Smooth muscle cell of the brain vasculature (primary cell): ENCODE measurements at places on chromosomes 1 and 21.

DNA sequence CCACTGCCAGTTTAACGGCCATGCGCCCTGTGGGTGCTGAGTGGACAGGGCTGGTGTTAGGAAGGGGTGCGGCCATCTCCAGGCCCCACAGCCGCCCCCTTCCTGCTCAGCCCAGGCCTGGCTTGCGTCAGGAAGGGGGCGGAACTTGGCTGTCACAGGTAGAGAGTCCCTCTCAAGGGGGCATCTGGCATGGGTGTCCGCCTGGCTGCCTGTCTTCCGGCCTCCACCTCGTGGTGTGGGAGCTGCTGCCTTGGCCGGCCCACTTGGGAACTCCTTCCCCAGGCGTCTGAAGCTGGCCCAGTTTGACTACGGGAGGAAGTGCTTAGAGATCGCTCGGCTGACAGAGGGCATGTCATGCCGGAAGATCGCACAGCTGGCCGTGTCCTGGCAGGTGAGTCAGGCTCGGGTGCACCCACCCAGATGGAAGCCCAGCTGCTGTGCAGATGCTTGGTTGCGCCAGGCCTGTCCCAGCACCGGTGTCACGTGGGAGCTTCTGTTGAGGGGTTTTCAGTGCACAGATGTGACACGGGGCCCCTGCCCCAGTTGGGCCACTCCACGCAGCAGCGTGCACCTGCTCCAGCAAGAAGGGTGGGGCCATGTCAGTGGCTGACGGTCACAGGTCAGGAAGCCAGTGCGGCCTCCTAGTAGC is 9.1 kb upstream of the ATAD3B start:
- DNase-seq: no peak

DNA sequence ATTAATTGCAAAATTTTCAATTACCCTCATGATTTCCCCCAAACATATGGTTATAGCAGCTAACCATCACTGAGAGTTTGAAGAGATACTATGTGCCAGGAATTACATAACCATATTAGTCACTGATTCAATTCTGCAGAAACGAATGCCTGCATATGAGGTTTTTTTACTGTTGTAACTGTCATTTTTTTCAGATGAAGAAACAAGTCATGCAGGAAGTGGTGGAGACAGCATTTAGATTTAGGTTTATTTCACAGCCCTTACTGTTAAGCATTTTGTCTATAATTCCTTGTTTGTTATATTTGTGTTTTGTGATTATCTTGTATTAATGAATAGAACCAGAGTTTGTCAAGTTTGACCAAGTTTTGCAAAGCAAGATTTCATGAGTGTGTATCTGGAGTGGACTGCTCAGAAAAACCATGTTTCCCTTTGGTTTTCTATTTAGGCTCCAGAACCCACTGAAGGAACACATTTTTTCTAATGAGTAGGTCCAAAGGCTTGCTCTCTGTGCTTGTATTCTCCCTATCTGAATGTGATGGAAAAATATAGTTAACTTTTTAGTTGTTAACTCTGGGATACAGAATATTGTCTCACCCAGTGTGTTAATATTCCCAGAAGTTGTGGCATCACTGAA is 308.5 kb upstream of the ADAMTS5 start:
- DNase-seq: no peak

DNA sequence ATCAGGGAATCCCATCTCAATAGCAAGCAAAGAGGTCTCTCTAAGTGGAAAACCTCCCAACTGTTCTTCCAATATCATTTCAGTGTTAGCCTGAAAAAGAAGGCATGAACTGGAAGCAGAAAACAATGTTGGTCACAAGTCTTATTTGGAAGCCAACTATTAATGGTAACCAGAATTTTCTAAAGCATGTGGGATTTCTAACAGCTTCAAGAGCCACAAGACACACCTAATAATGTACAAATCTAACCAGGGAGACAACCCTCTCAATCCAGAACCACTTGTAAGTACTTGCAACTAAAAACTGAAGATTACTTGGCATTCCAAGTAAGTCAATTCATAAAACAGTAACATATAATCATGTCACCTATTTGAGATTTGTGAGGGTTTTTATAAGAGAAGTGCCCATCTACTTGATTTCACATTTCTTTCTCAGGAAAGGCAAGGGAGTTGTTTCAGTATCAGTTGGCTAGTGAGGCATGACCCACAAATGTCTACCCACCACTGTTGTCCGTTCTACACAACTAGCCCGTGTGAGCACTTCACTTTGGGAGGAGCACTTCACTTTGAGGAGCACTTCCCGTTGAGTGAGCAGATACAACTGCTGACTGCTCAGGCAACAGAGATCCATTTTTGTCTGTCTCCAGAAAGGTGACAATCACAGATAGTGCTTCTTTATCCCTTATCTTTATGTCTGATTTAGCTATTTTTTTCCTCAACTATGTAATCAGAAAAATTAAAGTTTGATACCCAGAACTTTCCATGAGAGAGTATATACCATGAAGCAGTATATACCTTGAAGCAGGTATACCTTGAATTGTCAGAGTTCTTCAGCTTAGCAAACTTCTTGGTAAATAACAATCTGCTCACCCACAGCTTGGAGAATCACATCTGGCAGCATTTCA is 11.1 kb downstream of the STX6 start:
- no peak for DNase-seq

DNA sequence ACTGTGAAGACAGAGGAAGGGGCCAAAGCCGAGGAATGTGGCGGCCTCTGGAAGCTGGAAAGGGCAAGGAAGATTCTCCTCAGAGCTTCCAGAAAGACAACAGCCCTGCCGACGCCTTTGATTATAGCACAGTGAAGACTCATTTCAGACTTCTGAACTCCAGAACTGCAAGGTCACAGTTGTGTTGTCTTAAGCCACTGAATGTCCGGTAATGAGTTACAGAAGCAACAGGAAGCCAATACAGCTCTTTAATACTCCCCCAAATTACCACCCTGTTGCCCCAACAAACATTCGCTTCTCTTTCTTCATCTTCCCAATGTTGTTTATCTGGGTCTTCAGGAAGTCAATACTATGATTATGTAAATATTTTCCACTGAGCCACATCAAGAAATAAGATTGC is 44.0 kb downstream of the ETS2 start:
- no peak for DNase-seq

GRCh38 chr1:98849969-98850636 is 154.6 kb downstream of the PLPPR5 start:
- no peak for DNase-seq

- no peak for DNase-seq
Measured at GRCh38 chr1:66438501-66438900, 95.5 kb upstream of the SGIP1 start.

- DNase-seq: no peak
Measured at GRCh38 chr1:44643721-44644334, 30.5 kb downstream of the TMEM53 start.

DNA sequence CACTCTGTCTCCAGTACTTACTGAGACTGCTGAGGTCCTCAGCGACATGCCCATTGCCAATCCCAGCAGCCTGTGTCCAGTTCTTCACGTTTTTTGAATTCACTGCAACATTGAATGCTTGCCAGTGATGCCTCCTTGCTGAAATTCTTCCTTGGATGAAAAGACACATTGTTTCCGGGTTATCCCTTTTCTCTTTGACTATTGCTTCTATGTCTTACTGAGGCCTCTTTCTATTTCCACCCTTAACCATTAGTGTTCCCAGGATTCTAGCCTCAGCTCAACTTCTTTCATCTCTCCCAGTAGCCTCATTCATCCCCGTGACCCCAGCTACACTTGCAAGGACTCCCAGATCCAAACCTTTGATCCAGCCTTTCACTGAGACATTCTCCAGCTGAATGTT is 46.5 kb upstream of the KIF26B start:
- no peak for DNase-seq

- no peak for DNase-seq
Measured at GRCh38 chr21:36096398-36097290, 26.8 kb downstream of the CBR1 start.

- no peak for DNase-seq
Measured at GRCh38 chr1:8349473-8349865, 31.6 kb downstream of the SLC45A1 start.

- DNase-seq: no peak
Measured at GRCh38 chr1:971751-972506, 5.6 kb downstream of the PLEKHN1 start.
